ENCODE measurements at places on chromosomes 4 and X. TPM values are rescaled to one million over a fixed set of nuclear protein-coding genes. Genes with fewer than 3 reads are reported as not detected.

The PAGE5 gene
- 0.94 TPM for total RNA-seq

The SHROOM3 gene
- total RNA-seq: not detected

The STATH gene
- total RNA-seq: not detected

The EGF gene
- 0.30 TPM for total RNA-seq

The LPAR4 gene
- not detected for total RNA-seq

DNA sequence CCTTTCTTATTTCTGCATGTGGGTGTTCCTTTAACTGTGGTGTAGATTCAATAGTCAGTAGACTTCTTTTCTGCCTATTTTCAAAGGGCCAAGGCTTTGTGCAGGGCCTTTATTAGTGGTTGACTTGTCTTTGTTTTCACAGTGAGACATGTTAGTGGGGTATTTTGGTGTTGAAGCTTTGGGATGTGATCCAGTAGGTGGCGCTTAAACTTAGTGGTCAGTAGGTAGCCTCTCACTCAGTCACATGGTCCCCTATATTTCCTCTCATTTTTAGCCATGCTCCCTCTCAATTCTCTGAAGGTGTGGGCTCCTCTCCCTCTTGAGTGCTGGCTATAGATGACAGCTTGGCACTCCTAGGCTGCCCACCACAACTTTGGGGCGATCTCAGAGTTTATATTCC, 23.4 kb upstream of the SLC10A7 start:
- no peak for DNase-seq

GRCh38 chr4:184375027-184375426, 99.3 kb downstream of the IRF2 start:
- DNase-seq: no peak

DNA sequence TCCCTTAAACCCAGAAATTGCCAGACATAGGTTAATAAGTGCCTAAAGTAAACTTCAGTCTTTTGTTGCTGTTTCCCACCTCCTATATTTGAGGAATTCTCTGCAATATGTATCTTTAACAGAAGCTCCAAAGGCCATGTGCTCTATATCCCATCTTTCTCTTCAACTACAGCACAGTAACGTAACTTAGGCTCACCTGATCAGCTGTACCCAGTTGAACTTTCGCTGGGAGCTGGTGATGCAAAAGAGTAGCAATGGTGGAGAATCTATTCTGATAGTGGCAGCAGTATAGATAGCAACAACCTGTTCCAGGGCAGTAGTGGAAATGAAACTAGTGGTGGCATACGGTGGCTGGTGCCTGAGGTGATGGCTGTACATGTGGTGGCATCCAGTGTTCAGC, 33.2 kb upstream of the YTHDC1 start:
- DNase-seq: no peak

DNA sequence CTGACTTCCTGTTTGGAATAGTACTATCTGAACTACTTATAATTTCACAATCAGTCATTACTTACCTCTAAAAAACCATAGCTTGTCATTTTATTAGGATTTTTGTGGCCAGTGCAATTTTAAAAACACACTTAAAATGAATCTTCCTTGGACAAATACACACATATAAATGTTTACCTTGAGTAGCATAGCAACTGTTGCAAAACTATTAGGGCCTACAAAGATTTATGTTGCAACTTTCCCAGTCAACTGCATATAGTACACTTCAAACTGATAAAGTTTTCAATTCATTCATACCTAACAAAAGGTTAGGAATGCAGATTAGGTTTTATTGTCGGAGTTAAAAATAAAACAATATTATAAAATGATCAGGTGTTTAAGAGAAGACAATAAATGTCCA, 193.0 kb downstream of the PDGFC start:
- no peak for DNase-seq

GRCh38 chr4:7650606-7651385, 216.1 kb upstream of the PSAPL1 start:
- DNase-seq: no peak

DNA sequence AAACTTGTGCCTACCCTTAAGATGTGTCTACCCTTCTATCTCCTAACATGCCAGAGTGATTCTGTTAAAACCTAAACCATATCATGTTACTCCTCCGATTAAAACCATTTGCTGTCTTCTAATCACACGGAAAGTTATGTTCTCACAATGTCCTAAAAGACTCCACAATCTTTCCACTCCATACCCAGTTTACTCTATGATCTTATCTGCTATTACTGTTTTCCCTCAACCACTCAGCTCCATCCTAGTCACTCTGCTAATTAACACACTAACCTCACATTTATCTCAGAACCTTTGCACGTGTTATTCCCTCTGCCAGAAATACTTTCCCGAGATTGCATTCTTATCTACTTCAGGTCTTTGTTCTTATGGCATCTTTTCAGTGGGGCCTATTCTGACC, 47.6 kb upstream of the UPRT start:
- DNase-seq: no peak

- DNase-seq: no peak
Measured at GRCh38 chr4:19301527-19301926, 950.2 kb upstream of the SLIT2 start.

DNA sequence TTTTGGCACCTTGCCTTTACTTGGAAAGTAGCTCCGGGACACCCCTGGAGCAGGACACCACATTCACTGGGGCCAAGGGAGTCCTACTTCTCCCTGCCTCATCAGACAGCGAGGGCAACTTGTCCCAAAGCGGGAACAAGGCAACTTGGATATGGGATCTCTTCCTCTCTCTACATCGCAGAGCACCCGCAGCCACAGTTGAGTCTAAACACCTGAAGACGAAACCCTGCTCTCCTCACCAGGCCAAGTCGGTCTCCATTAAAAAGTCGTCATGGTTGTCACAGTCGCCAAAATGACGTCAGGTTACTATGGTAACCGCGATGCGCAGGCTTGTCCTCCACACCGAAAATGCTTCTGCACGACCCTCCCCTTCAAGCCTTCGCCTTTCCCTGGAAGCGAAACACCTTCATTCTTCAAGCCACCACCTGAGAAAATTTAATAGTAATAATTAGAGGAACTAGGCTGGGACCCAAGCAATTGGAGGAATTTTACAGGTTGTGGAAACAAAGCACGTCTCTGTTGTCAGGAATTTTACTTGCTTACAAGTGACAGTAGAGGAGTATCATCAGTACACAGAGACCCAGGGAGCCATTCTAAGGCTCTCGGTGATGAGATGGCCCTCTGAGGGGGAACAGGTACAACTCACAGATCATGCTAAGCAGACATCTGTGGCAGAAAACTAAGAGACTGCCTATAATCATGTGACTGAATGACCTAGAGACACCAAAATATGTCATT, 30.5 kb upstream of the TCEAL4 start:
- DNase-seq: peak; percentile 11

DNA sequence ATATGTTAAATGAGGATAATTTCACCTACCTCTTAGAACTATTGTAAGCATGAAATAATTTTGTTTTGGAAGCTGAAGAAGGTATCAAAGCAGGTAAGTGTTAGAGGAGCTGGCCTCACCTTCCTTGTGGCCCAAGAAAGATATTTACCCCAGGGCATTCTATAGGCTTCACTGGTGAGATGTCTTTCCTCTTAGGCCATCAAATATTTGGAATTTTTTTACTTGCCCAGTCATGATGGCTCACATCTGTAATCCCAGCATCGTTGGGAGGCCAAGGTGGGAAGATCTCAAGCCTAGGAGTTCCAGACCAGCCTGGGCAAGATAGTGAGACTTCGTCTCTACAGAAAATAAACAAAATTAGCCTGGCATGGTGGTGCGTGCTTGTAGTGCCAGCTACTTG, 6.1 kb upstream of the SMS start:
- DNase-seq: no peak

GRCh38 chr4:177405508-177405907, 36.7 kb downstream of the AGA start:
- DNase-seq: no peak

- no peak for DNase-seq
Measured at GRCh38 chrX:3184176-3184930, 143.1 kb downstream of the ARSF start.

DNA sequence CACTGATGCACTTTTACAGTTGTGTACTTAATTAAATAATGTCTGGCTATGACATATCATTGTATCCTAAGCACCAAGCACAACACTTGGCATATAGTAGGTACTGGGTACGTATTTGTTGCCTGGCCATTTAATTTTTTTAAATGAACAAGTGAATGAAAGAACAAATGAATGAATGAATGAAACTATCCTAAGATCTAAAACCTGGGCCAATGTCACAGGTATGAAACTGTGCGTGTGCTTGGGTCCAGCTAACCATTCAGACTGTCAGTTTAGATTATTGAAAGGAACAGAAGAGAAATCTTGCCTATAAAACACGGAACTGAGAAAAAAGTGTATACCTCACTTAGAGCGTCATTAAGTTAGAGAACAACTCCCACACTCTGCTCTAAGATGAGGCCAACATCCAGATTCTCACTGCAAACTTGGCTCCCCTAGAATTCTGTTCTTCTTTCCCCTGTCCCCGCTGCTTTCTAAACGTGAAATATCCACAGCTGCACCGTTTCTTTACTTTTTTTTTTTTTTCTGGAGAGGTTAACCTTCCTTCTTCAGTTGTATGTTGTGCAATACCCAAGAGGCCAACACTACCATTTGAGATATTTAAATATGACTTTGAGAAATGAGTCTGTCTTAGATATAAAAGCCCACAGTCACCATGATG, 17.3 kb upstream of the SEL1L3 start:
- DNase-seq: no peak

DNA sequence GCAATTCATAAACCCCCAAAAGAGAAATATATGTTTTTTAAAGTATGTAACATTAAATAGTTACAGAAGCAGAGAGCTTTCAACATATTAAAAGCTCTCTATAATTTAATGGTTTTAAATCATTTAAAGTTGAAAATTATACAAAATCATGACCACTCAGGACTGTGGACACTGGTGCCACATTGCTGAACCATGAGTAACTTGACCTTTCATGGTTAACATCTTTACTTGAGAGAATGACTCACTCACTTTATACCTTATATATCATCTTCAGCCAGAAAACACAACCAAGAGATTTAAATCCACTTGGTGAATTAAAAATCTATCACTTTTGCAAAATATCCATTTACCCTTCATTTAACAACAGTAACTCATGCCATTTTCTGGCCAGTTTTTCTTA, 584.3 kb upstream of the SMIM31 start:
- no peak for DNase-seq

GRCh38 chr4:80535551-80535950, 200.0 kb downstream of the CFAP299 start:
- DNase-seq: no peak

DNA sequence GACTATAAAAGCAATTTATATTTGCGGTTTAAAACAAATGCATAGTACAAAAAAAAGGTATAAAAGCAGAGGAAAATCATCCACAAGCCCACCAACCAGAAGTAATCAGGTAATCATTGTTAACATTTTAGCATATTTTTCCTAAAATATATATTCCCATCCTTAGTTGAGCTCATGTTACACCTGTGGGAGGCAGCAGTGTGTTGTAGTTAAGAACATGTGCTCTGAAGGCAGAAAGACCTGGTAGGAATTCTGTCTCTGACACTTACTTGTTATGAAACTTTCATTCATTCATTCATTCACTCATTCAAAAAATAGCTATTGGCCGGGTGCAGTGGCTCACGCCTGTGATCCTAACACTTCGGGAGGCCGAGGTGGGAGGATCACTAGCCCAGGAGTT, 15.4 kb upstream of the CDKL5 start:
- DNase-seq: no peak

DNA sequence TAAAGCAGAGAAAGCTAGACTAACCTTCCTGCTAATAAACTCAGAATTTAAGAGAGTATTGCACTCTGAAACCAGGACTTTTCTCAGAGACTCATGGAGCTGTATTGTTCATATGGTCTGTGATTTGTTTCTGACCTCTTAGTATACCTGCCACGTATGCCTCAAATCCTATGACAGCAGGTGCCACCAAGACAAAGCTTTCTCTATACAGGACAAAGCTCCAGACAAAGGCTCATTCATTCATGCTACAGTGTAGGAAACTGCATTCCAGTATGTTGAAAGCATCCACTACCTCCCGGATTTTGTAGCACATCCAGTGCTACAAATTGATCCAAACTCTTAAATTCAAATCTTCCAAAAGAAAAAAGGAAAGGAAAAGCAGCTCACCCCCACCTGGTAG, 178.3 kb downstream of the CHIC2 start:
- no peak for DNase-seq

- DNase-seq: no peak
Measured at GRCh38 chr4:141580523-141580922, 55.9 kb upstream of the IL15 start.

DNA sequence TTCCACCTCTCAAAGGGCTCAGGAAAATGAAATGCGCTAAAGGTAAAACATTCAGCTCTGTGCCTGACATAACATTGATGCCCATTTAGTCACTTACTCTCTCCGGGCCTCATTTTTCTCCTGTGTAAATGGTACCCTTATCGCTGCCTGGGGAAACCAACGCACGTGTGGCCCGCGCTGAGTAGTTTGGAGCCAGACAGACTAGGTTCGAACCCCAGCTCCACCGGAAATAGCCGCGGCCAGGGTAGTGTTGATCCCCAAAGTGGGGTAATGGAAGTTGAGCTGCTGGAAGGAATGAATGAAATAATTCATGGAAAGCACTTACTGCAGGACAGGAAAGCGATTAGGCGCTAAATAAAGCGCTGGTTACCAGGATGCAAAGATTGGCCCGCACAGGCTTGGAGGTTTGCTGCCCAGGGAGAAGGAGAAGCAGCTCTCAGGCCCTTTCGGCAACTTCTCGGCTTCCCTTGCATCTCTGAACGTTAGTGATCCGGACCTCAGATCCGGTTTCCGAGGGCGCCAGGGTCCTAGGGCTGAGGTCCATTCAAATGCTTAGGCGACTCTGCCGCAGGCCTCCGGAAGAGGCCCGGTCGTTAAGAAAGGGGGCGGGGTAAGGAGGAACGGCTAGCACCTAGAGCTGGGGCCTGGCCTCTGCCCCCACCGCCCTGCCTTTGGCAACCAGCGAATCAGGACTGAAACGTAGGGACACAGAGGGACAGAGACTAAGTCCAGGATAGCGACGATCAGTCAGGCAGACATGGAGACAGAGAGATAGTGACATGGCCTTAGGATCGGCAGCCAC, 13.3 kb downstream of the NKX3-2 start:
- no peak for DNase-seq

DNA sequence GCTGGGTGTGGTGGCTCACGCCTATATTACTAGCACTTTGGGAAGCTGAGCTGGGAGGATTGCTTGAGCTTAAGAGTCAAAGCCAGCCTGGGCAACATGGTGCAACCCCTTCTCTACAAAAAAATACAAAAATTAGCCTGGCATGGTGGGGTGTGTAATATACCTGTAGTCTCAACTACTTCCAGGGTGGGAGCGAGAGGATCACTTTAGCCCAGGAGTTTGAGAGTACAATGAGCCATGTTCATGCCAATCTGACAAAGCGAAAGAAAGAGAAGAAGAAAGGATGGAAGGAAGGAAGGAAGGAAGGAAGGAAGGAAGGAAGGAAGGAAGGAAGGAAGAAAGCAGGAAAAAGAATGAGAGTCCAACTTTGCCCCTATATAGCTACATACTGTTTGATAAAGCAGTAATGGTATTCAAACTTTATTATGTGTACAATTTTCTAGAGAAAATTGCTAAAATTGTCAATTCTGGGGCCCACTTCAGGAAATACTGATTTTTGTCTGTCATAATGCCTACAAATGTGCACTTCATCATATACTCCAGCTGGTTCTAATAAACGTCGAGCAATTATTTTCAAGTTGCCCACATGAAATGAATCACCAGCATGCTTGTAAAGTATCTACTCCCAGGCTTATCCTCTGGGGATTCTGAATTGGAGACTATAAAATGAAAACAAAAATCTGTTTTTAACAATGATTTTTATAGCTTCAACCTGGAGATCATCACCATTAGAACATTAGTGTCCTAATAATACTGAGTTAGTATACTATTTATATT, 132.3 kb downstream of the NDST4 start:
- no peak for DNase-seq
